ENCODE measurements at places on chromosomes 6 and 20.

- no peak for DNase-seq
Measured at GRCh38 chr6:25132934-25133333, 146.2 kb upstream of the CARMIL1 start.

DNA sequence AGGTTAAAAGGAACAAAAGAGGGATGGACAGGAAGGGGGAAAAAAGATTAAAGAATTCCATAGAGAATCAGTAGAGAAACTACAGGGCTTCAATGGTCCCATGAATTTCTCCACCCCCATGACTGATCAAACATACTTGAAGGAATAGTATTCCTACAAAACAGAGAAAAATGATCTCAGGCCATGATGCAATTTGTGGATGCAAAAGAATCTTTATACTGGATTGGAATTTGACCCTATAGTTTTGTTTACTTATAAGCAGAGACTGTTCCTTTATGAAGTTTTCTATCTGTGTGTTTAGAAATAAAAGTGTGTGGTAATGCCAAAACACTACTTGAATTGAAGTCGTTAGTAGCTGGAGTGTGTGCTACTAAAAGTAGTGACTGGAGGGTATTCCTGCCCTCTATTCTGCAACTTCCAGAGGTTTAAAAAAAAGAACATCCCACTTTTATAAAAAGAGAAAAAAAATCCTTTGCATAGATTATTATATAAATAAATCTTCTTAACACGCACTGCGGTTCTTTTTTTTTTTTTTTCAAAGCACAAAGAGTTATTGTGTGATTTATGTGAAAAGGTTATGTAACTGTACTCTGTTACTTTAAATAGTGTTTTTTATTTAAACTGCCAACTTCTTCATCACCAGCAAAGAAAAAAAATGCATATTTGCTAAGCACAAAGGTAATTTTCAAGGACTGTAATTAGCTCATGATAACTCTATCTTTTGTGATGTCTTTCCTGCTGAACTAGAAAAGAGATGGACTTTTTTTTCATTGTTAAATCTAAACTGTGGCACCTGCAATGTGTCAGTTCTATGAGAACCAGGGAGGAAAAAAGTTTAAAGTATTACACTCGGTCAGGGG lies 214.5 kb upstream of the CITED2 start:
- no peak for DNase-seq

GRCh38 chr6:163375361-163375760 lies 39.2 kb upstream of the QKI start:
- DNase-seq: no peak

GRCh38 chr6:128519132-128519930 lies 1.1 kb downstream of the PTPRK start:
- peak; percentile 77 for DNase-seq

- peak; percentile 90 for DNase-seq
Measured at GRCh38 chr6:30820193-30820592, 64.1 kb upstream of the DDR1 start.

DNA sequence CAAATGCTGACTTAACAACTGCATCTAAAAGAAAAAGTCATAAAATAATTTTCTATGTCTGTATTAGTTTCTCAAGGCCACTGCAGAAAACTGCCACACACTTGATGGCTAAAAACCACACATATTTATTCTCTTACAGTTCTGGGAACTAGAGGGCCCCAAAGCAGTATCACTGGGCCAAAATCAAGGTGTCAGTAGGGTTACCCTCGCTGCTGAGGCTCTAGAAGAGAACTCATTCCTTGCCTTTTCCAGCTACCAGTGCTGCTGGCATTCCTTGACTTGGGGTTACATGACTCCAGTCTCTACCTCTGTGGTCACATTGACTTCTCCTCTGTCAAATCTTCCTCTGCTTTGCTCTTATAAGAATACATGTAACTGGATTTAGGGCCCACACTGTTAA lies 124.6 kb upstream of the THEMIS start:
- no peak for DNase-seq

DNA sequence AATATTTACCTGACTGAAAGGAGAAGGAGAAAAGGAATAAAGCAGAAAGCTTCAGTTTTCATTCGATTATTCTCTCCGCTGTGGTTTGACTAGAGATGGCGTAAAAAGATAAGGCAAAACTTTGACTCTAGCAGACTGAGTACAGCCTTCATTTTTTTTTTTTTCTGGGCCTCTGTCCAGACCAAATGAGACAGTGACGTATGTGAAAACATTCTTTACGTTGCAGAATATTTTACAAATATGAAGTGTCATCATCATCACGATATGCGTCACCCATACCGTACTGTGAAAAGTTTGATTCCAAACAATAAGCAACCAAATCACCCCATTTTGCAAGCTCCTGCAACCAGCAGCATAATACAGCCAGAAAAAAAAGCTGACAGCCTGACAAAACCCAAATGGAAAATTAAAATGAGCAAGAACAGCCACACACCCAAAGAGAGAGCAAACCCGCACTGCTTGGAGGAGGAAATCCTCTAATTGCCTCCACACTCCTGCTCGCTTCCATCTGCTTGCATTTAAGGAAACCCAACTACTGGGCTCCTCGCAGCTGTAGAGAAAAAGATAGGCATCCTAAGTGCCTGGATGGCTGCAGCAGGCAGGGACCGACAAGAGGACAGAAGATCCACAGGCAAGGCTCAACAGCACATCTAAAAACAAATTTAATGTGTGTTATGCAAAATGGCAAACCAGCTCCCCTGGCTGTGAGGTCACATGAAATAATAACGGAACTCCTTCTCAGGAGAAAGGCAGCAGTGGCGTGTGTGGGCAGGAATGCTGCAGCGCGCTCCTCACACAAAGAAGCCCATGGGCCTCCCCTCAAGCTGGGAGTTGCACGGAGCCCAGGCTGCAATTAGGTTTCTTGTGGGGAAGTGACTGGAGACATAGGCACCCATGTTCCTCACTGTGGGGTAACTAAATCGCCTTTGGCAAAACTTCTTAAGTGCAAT lies 113.1 kb downstream of the FYN start:
- no peak for DNase-seq

GRCh38 chr6:1869308-1869707 lies 259.6 kb downstream of the FOXC1 start:
- no peak for DNase-seq

- peak; percentile 59 for DNase-seq
Measured at GRCh38 chr20:37941332-37941731, 38.4 kb downstream of the VSTM2L start.

- DNase-seq: no peak
Measured at GRCh38 chr6:141403827-141404226, 728.9 kb upstream of the GJE1 start.

GRCh38 chr6:140178520-140178919 lies 804.1 kb upstream of the CITED2 start:
- DNase-seq: peak; percentile 82

DNA sequence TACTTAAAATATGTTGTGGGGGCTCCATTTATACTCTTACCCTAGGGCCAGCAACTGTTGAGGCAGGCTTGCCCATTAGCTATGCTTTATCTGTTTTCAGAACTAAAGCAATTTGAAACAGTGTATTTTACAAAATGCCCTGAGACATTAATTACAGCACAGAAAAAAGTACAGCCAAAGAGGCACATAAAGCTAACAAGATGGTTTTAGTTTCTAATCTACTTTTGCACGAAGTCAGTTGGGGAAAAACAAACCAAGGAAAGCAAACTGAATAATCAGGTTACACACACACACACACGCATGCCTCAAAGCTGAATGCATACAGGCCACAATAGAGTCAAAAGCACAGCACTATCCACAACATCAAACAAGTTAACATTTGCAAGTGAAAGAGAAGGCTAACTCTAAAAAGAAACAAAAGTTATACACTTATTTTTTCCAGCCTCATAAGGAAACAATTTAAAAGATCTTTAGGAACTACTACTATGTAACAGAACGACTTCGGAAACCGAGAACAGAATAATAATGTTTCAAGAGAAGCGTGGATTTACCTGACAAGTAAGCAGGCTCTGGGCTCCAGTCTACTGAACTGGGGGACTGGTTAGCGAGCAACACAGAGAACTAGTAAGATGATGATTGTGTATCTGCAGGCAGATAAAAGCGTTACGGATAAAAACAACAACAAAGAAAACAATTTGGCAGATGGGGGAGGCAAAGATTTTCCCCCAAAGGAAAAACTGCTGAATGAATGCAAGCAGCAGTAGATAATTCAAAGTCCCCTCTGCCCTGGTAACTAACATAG lies 1.7 kb downstream of the SYCP2 start:
- DNase-seq: no peak

DNA sequence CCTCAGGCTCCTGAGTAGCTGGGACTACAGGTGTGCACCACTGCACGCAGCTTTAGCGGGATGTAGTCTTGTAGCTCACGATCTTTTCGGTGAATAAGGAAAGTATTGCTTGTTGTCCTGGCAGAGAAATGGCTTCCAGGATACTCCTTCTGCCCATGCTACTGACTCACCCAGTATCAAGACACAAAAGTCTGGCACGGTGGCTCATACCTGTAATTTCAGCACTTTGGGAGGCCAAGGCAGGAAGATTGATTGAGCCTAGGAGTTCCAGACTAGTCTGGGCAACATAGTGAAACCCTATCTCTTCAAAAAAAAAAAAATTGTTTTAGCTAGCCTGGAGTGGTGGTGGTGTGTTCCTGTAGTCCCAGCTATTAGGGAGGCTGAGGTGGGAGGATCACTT lies 40.9 kb upstream of the B4GALT5 start:
- no peak for DNase-seq

DNA sequence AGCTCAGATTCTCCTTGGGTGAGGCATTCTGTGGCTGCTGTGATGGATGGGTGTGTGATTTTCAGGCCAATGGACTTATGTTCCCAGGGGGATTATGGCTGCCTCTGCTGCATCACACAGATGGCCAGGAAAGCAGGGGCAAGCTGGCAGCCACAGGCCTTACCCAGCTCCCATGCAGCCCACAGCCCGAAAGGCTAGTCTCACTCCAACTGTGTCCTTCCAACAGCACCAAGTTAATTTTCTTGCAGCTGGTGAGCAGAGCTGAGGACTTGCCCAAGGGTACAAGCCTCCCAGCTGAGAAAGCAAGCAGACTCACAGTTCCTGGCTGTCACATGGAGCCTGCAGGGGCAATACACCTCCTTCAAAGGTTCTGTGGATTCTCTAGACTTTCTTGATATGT lies 155.2 kb upstream of the KHDRBS2 start:
- DNase-seq: no peak

DNA sequence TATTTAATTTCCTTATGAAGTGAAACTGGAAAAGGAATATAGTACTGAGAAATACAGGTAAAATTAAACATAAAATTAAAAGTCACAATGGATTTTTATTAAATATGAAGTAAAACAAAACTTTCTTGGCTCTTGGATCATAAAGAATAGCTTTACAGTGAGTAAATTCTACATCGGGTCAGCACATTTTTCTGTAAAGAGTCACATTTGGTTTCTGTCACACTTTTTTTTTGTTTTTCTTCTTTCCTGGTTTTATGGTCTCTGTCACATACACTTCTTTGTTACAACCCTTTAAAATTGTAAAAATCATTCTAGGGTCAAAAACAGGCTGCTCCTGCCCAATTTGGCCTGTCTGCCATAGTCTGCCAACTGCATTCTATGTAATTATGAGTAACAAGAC lies 254.4 kb upstream of the POU3F2 start:
- DNase-seq: no peak

DNA sequence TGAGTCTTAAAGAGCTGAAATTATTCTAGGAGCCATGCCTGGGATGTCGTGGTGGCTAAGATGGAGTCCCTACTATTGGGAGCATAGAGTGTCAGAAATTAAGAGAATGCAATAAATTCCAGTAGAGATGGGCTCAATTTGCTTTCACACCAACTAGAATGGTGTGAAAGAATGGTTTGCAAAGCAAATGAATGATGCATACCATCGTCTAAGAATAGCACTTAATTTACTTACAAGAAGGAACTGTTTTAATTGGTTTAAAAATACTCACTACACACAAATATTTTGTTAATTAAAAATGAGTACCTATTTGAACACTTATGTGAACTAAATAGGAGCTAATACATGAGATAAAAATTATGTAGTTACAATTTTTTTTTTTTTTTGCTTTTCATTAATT lies 132.6 kb downstream of the GMPR start:
- DNase-seq: no peak

DNA sequence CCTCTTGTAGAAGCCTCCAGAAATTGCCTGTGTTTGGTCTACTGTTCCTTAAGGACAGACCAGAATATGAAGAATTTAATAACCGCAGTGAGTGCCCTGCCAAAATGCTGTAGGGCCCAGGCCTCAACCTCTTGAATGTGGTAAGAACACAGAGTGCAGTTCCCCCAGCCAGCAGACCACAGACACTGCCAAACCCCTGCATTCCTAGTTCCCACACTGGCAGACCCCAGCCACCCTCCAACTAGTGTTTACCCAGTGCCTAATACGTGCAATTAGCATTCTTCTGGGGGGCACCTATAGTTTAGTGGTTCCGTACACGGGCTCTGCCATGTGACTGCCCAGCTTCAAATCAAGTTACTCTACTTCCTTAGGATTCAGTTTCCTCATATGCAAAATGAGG lies 51.7 kb downstream of the STK35 start:
- no peak for DNase-seq

GRCh38 chr6:49980898-49981297 lies 11.5 kb upstream of the DEFB113 start:
- DNase-seq: peak; percentile 0

DNA sequence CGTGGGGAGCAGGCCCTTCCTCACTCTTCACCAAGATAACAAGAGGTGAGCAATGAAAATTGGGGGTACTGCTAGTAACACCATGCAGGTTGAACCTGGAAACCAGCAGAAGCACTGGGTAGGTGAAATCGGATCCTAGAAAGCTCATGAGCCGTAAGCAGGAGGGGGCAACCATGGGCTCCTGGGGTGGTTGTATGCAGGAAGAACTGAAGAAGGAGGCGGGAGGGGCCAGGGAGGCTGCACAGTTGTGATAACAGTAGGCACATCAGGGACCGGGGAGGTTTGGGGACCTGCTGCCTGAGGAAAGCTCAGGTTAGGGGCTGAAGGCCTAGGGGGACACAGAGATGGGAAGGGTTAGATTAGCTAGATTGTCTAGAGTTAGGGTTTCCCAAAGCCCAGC lies 5.6 kb upstream of the LY6G5C start:
- DNase-seq: no peak

DNA sequence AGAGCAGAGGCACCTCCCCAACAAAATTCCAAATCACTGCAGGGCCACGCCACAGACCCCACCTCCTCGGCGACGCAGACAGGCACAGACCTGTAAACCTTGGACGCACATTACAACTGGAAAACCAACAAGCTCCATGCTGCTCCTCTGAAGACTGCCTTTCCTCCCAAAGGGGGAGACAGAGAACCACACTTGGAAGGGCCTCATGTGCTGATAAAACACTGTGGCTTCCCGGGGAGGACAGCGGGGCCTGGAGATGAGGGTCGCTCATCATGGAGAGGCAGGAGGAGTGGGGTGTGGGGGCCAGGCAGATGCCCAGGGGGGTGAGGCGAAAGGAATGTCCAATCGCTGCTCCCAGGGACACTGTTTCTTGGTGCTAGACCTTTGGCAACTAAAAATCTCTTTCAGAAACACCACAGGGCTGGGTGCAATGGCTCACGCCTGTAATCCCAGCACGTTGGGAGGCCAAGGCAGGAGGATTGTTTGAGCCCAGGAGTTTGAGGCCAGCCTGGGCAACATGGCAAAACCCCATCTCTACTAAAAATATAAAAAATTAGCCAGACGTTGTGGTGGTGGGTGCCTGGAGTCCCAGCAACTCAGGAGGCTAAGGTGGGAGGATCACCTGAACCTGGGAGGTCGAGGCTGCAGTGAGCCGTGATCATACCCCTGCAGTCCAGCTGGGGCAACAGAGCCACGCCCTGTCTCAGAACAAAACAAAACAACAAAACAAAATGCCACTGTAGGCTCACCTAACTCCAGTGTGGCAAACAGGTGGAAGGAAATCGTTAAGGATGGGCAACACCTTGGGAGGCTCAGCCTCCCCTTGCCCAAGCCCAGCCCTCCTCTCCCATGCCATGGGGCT lies 53.8 kb downstream of the ABHD12 start:
- DNase-seq: peak; percentile 76

Measured in osteoblast (primary cell).